ENCODE measurements at places on chromosomes 12 and 14.

GRCh38 chr14:89418976-89419375 lies 1.9 kb upstream of the FOXN3 start:
- DNase-seq: no peak

GRCh38 chr12:56348776-56349175 lies 10.1 kb downstream of the IL23A start:
- no peak for DNase-seq

DNA sequence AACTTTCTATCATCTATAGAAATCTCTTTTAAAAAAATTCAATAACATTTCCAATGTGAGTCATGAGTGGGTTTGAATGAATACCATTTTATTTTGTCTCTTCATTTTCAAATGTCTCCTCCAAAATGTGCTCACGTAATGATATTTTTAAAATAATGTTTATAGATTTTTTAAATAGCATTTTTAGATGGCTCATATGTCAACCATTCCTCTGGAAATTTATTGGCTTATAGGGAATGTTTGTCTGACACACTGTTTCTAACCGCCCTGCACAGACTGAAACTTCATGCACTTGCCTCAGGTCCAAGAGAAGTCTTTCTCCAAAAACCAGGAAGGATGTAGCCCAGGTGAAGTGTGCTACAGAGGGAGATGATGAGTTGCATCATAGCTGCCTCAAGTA lies 88.8 kb upstream of the PLEKHG7 start:
- no peak for DNase-seq

DNA sequence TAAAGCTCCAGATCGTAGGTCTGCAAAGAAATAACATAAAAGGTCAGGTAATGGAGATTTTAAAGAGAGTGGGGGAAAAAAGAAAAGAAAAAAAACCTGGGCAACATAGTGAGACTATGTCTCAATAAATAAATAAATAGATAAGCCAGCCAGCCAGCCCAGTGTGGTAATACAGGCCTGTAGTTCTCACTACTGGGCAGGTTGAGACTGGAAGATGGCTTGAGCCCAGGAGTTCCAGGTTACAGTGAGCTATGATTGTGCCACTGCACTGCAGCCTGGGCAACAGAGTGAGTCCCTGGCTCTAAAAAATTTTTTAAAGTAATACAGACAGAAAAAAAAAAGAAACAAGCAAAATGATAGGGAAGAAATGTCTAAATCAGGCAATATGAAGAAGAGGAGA lies 43.2 kb upstream of the BBS10 start:
- no peak for DNase-seq

- DNase-seq: no peak
These were observed 8.2 kb downstream of the ALDH1L2 start for GRCh38 chr12:105076098-105076497.

DNA sequence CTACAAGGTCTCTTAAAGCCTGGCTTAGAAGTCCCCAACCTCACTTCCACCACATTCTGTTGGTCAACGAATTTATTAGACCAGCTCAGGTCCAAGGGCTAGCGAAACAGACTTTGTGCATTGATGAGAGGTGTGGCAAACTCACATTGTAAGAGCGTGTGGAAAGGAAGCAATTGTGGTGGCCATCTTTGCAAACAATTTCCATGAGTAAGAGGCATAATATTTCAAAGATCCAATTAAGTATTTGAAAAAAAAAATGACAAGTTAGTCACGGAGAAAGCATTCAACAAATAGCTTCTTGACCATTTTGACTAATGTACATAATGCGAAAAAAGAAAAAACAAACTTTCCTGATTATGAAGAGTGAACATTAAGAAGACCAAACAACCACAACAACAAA lies 7.4 kb downstream of the NR1H4 start:
- DNase-seq: no peak
